ENCODE measurements at places on chromosomes 4 and X.

DNA sequence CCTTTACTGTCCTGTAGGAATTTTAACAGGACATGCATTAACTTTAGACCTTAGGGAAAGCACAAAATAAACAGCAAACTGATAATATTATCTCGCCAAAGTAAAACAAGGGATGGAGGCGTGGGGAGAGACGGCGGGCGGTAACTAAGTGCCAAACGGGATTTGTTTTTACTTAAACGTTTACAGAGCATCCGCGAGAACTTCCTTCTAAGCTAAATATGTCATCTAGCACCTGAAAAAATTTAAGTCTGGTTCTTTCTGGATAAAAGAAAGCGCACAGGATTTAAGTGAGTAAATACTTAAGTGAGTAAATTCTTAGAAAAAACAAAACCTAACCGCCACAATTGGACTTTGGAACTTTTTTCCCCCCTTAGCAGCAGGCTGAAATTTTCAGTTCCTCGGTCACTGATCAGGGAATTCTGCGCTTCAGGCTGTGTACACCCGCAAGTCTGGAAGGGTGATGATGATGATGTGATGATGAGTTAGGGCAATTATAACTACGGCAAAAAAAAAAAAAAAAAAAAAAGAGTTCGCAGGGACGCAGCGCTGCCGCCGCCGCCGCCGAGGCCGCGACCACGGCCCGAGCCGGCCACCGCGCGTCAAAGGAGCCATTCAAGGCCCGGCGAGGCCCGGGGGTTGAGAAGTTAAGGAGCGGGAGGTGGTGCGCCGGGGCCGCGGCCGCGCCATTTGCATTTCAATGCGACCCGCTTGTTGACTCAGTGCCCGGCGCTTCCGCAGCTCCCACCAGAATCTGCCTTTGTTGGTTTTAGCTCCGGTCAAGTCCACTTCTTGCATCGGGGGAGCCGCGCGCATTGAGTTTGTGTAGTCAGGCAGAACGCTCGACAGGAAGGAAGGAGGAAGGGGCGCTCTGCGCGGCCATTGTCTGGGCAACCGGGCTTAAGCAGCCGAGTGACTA, 108.8 kb downstream of the SPRY1 start:
- DNase-seq = no peak

GRCh38 chrX:130024127-130024526, 41.7 kb downstream of the BCORL1 start:
- DNase-seq = peak; percentile 65

DNA sequence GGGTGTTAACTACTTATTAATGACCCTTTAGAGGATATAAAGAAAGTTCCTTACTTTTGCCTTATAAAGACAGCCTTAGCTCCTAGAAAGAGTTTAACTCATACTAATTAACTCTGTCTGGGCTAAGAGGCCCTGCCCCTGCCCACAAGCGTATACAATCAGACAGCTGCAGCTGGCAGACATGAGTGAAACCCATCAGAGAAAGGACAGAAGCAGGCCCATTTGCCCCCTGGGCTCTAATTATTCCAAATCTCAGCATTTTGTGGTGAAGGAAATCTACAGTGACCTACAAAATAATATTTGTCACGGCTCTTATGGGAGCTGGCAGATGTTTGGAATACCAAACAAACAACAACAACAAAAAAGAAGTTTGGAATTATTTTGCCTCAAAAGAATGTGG, 71.8 kb downstream of the CHRDL1 start:
- no peak for DNase-seq

DNA sequence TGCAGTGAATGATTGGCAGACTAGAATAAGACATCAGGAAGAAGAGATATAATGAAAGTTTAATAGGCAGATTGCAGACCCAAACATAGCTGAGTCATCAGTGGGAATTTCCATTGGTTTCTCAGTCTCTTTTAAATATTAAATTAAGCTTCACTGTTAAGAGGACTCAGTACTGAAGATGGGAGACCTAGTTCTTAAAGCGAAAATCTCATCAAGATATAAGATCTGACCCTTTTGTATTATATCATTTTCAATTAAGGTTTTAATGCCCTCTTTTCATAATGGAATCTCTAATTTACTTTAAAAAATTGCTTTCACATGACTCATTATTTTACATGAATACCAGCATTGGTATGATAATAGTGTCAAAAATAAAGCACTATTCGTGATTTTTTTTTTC, 168.9 kb upstream of the ATOH1 start:
- no peak for DNase-seq

GRCh38 chr4:88308587-88308986, 24.2 kb upstream of the PPM1K start:
- DNase-seq = no peak

- DNase-seq = no peak
These were observed 87.6 kb upstream of the IL15 start for GRCh38 chr4:141548791-141549190.

DNA sequence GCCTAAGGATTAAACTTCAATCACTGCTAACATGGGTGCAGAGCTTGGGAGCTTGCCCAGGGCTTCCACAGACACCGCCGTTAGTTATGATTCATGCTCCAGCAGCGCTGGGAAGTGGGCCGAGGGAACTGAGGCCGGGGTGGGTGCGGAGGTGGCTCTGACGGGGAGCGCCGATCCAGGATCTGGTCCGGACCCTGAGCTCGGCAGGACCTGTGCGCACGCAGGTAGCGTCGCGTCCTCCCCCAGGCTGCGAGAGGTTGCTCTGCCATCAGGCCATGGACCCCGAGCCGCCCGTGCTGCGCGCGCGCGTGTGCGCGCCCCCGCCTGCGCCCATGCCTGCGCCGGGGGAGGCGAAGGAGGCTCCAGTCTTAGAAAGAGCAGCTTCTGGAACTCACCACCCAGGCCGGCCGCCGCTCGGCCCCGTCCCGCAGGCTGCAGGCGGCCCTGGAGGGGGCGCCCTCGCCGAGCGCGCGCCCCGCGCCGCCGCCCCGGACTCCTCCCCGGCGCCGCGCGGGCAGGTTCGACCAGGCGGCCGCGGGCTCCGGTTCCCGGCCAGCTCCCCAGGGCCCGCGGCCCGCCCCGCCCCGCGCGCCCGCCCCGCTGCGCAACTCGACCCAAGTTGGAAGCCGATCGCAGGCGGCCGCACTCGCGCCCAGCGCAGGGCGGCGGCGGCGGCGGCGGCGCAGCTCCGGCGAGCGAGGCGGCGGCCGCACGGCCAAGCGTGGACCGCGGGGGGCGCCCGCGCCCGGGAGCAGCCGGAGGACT, 732 bp upstream of the ADRA2C start:
- DNase-seq = no peak

DNA sequence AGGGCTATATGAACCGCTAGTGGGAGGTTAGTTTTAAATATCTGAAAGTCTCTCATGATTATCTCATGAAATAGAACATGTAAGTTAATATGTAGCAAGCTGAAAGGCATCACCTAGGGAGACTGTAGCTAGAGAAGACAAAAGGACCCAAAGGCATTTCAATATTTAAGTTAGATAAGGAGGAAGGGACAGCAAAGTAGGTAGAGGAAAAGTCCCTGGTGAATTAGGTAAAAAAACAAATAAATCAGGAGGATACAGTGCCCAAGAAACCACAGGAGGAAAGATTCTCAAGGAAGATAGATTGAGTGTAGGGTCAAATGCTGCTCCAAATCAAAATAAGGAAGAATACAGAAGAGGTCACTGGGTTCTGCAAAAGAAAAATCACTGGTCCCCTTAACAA, 175.5 kb downstream of the GASK1B start:
- no peak for DNase-seq

GRCh38 chr4:40269133-40269532, 66.0 kb upstream of the CHRNA9 start:
- DNase-seq = no peak

- no peak for DNase-seq
These were observed 3.1 kb downstream of the KDM6A start for GRCh38 chrX:44876086-44876485.

DNA sequence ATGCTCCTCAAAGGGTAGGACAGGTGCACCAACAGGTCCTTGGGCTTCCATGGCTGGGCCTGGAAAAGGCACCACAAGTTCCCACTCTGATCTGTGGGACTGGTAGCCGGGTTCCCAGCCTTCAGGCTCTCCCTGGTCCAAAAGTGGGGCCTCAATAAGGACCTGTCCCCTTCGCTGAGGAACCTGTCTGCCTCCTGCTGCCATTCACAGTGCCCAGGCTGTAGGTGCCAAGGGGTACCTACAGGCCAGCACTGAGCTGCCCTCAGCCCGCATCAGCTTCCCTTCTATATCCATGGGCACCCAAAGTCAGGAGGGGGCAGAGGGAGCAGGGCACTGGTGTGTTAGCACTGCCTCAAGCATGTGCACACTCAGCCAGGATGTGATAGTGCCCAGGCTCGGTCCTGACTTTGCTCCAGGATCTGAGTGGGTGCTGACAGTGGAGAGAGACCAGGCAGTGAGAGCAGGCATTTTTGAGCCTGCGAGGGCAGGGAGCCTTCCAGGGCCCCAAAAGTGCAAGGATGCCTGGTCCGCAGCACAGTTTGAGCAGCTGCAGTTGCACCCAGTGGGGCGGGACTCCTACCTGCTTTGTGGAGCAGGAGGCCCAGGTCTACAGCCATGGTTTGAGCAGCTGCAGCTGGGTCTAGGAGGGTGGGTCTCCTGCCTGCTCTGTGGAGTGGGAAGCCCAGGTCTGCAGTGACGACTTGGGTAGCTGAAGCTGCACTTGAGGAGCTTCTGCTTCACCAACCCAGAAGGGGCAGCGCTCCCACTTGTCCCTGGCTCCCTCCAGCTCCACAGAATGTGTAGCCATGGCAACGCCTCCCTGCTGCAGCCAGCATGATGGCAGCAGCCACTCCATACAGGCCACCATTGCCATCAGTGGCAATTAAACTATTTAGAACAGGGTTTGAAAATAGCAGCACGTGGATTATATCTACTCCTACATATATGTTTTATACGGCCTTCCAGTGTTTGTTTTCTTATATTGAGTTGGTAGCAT, 376.4 kb downstream of the KCTD8 start:
- no peak for DNase-seq

- no peak for DNase-seq
These were observed 39.8 kb downstream of the GPM6A start for GRCh38 chr4:175772170-175772705.

- DNase-seq = no peak
These were observed 31.2 kb downstream of the RS1 start for GRCh38 chrX:18640686-18641085.

- no peak for DNase-seq
These were observed 178.3 kb downstream of the AFAP1 start for GRCh38 chr4:7761312-7761711.

GRCh38 chr4:88419874-88420273, 37.0 kb upstream of the HERC5 start:
- no peak for DNase-seq

GRCh38 chr4:159414305-159414704, 311.4 kb downstream of the RAPGEF2 start:
- no peak for DNase-seq
